ENCODE measurements at places on chromosomes 7 and 10.

DNA sequence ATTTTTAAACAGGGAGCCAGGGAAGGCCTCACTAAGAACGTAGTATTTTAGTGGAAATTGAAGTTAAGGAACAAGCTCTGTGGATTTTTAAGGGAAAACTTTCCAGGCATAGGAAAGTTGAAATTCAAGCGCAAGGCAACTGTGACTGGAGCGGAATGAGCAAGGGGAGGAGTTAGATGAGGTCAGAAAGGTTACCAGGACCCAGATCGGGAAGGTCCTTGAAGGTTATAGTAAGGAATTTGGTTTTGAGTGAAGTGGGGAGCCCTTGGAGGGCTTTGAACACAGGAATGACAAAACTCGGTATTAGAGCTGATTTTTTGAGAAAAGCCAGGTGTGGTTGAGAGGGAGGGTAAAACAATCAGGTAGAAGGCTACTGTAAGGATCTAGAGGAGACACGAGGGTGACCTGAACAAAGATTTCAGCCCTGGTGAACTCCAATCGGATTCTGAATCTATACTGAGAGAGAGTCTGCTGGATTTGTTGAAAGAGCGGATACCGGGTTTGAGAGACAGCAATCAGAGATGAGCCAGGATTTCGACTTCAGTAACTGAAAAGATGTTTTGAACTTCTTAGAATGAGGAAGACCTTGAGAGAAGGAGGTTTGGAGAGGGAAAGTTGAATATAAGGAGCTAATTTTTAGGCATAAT, 1013.9 kb downstream of the NRG3 start:
- no peak for DNase-seq

GRCh38 chr7:484356-485101, 35.1 kb downstream of the PDGFA start:
- no peak for DNase-seq

DNA sequence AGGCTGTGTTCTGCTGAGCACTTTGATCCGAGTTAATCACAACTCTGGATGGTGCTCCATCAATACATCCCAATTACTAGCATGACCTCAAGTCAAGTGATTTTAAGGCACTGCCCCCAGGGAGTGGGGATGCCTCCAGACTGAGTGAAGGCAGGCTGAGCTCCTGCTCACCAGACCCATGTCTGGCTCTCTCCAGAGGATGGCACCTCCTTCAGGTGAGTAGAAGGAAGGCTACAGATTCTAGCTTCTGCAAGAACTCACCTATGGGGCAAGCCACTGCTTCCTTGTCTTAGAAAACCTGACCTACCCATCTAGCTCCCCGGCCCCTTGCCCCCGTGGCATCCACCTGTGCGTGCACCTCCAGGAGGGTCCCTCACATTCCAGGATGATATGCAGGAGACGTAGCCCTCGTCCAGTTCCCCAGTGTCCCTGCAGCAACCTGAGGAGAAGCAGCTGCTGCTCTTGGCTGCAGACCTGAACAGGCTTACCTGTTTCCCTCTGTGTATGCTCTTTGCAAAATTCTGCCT, 390.3 kb downstream of the GRID1 start:
- no peak for DNase-seq

DNA sequence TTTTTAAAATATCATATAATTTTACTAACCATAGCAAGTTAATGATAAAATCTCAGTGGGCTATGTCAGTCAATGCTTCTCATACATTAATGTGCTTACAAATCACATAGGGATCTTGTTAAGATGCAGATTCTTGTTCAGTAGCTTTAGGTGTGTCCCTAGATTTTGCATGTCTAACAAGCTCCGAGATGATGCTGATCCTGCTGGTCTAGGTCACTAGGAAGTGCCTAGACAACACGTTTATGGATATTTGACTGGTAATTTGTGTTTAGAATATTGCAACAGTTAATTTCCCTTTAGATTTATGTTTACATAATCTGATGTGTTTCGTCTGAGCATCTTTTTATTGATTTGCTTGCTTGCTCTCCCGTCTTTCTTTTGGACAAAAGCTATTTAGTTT, 12.7 kb downstream of the AHR start:
- no peak for DNase-seq

- DNase-seq, result no peak
Measured at GRCh38 chr10:83801983-83802382, 337.3 kb upstream of the GHITM start.

GRCh38 chr10:120944586-120945125, 93.5 kb downstream of the WDR11 start:
- no peak for DNase-seq

DNA sequence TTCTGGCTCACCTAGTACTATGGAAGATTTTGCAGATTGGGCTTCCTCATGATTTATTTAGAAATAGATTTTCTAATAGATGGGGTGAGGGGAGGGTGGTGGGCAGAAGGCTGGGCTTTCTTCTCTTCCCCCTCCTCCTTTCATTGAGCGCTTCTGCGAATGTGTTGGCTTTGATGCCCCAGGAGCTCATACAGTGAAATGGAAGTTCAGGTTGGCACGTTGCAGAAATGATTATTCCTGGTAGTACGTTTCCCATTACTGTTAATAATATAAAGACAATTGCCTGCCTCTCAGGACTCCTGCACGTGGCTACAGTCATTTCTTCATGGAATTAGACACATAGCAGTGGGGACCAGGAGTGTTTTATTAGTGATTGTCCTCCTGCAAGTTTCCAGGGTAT, 39.8 kb downstream of the TCF7L2 start:
- no peak for DNase-seq

DNA sequence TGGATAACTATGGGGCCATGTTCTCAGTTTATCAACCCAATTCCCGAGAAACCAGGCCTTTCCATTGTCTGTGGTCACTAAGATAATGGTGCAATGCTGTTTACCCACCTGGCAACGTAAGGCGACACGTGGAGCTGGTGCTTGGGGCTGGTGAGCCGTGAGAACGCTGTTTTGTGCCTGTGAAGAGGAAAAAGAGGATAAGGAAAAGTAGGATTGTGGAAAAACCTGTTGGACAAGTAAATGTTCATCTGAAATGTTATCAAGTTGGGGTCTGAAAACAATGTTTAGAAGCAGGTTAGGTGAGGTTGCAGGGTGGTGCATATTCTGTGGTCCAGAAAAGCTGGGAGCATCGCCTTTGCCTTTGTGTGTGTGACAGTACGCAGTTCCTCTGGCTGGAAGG, 88.5 kb downstream of the PPP1R17 start:
- no peak for DNase-seq

DNA sequence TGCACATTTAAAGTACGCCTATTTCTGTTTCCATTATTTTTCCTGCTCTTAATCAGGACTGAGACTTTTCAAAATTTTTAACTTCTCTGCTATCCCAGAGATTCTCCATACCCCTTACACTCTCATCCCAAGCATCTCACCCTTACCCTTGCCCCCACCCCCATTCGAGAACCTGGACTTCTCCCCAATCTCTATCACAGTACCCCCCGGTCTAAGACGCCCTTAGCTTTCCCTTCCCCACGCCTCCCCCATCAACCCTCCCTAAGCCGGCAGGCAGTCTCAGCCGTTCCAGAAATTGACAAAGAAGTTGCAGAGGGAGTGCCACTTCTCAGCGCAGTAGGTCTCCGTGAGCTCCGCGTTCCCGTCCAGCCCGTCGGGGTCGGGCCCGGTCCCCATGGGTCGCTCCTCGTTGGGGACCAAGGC, 1.4 kb downstream of the FGFBP3 start:
- DNase-seq, result no peak

GRCh38 chr7:88311675-88312036, 5.0 kb upstream of the STEAP4 start:
- no peak for DNase-seq
